ENCODE measurements at places on chromosomes 2 and 18.
A peak's percentile ranks its signal among the peaks of the same experiment; 100 is the strongest.

GRCh38 chr2:159075727-159076126, 107.3 kb downstream of the TANC1 start:
- no peak for DNase-seq

- DNase-seq = peak; percentile 92
Observed at GRCh38 chr2:197198890-197199289, 111.7 kb downstream of the ANKRD44 start.

- no peak for DNase-seq
Observed at GRCh38 chr2:98917031-98917471, 19.0 kb downstream of the CRACDL start.

DNA sequence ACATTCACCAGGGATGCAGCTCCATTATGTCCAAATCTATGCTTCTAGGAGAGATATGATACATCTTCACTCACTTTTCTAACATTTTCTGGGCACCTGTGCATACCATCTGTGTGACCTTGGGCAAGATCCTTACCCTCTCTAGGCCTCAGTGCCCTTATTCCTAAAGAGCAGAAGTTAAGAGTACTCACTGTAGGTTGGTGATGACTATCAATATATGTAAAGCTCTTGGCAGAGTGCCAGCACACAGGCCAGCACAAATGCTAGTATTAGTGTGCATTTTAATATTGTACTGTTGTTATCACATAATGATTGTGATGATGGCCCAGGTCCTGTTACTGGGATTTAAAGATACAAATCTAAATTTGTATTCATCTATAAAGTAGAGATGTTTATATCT, 199.2 kb downstream of the RAD51AP2 start:
- DNase-seq = no peak

GRCh38 chr18:62682371-62682770, 33.0 kb upstream of the PHLPP1 start:
- DNase-seq = no peak

DNA sequence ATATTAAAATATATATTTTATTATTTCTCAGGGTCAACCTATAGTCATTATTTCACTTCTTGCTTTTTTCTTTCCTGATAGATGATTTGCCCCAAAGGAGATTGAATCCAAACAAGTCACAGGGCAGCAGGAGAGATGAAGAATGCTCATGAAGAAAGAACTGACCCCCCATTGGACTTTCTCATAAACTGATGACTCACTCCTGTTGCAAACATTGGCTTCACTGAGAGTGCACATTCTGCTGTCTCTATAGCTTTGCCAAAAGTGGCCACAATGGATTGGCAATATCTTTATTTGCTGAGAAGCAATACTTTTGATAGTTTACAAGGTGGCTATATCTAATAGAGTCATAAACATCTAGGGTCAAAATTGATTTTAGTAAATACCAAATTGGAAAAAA, 55.9 kb upstream of the ZNF385B start:
- DNase-seq = no peak

DNA sequence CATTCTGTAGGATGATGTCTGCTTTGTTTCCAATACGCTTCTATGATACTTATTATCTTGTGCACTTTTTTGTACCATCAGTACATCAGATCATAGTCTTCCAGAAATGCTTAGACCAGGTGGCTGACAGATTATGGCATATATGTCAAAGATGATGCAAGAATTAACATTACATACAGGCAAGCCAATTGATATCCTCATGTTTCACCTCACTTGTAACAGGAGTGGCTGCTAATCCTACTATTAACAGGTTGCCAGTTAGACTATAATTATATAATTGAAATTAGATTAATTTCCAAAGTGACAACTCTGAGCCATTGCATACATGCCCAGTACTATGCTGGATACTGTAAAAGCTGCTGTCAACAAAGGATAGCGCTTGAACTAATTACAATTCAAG, 77.2 kb downstream of the TLK1 start:
- no peak for DNase-seq

- no peak for DNase-seq
Observed at GRCh38 chr2:119710281-119710680, 31.3 kb downstream of the TMEM177 start.

GRCh38 chr18:68448736-68449135, 266.2 kb downstream of the TMX3 start:
- DNase-seq = no peak

DNA sequence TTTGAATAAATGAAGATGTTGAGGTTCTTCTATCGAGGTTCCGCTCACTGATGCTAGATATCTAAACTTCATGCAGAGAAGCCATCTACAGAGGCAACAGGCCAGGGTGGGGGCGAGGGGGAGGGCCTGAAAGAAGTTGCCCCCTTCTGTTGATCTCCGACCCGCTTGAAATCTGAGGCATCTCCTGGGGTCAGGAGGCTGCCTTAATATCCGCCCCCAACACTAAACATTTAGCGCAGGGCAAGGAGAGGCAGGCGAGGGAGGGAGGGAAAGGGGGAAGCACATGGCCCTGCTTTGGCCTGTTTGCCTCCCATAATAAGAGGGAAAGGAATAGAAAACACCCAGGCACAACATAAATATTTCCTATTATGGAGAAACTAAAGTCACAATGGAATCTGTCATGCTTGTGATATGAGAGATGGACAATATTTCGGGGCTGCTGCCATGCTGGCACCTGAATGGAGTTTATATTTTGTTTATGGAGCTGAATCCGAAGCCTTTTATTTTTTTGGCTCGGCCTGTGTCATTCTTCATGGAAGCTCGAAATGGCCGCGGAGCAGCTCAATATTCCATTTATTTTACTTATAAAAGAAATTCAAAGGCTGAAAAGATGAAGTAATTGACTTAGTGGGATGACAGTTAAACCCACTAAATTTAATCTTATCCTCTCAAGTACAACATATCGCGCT, 221.1 kb downstream of the INSIG2 start:
- no peak for DNase-seq

DNA sequence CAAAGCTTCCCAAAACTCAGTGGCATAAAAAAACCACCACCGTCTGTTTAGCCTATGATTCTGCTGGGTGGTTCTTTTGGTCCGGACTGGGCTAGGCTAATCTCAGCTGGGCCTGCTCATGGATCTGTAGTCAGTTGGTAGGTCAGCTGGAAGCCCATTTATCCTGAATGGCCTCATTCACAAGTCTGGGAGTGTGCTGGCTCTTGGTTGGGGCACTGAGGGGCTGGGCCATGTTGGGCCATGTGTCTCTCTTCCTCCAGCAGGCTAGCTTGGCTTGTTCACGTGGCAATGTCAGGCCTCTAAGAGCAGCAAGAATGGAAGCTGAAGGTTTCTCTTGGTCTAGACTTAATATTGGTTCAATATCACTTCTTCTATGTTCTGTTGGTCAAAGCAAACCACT, 95.7 kb upstream of the HS6ST1 start:
- no peak for DNase-seq

GRCh38 chr2:96860065-96861029, 2.5 kb upstream of the ANKRD39 start:
- no peak for DNase-seq

All from CD4-positive, alpha-beta T cell treated with Interferon alpha-2 for 1 hour (primary cell).